ENCODE measurements at places on chromosomes 12 and 14.

- DNase-seq = no peak
Observed at GRCh38 chr12:4420138-4420670, 25.4 kb downstream of the FGF6 start.

GRCh38 chr12:56153678-56154065, 1.3 kb downstream of the MYL6B start:
- DNase-seq = no peak

- no peak for DNase-seq
Observed at GRCh38 chr14:76073717-76074116, 78.0 kb upstream of the GPATCH2L start.

DNA sequence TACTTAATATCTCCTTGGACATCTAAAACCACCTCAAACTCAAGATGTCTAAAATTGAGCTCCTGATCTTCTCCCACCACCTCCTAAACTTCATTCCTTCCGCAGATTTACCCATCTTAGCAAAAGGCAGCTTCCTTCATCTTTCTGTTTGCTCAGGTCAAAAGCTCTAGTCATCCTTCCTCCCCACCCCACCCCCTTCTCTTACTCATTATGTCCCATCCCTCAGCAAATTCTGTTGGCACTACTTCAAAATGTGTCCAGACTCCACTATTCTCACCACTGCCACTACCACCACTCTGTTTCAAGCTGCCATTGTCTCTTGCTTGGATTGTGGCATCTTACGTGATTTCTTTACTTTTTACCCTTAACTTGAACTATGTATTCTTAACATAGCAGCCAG, 59.2 kb upstream of the ZDHHC17 start:
- DNase-seq = no peak

Data from suppressor macrophage (primary cell).